ENCODE measurements at places on chromosomes 13 and 19.

DNA sequence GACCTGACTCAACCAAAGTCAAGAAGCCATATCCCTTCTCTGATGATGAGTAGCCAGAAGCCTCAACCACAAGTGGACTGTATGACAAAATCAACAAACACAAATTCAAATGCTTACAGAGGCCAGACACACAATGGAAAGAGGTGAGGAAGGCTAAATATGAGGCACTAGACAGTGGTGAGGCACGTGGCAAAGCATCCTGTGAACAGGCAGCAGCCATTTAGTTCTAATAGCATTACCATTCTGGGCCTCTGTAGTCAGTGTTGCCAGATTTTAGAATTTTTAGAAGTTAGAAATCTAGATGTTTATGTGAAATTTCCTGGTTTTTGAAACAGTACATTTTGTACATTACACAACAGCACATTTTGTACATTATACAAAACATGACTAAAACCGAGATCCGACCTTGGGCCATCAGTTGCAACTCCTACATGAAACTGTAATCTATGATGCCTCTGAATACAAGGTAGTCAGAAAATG lies 403.3 kb downstream of the COG6 start:
- DNase-seq: no peak

- DNase-seq: no peak
These were observed 177.3 kb downstream of the TSHZ3 start for GRCh38 chr19:31171936-31172335.

DNA sequence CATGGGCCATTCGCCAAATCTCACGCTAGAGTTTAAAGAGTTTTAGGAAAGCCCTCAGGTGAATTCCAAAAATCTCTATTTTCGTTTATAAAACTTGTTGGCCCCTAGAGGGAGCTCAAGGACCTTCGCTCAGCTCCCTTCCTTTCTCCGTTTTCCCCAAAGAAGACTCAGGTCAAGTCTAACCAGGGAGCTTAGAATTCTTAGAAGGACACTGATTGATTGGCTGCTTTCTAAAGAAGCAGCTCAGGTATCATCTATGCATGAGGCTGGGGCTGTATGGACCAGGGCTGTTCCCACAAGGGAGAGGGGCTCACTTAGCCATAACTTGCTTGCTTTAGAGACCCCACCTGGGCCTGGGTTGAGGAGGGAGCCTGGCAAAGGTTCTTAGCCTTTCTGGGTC lies 20.5 kb downstream of the DZIP1 start:
- DNase-seq: no peak

GRCh38 chr13:102620516-102620915 lies 23.7 kb downstream of the TPP2 start:
- no peak for DNase-seq

DNA sequence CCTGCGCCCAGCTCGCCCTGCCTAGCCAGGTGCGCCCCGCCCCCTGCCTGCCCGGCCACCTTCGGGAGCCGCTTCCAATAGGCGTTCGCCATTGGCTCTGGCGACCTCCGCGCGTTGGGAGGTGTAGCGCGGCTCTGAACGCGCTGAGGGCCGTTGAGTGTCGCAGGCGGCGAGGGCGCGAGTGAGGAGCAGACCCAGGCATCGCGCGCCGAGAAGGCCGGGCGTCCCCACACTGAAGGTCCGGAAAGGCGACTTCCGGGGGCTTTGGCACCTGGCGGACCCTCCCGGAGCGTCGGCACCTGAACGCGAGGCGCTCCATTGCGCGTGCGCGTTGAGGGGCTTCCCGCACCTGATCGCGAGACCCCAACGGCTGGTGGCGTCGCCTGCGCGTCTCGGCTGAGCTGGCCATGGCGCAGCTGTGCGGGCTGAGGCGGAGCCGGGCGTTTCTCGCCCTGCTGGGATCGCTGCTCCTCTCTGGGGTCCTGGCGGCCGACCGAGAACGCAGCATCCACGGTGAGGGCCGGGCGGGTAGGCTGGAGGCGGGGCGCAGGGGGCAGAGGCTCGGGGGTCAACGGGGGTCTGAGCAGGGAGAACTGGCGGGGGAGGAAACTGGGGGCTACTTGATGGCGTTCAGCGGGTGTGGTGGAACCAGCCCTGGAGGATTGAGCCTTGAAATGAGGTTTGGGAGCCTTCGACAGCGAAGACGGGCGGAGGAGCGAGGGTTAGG lies at the start of gene SPINT2:
TSS of gene SPINT2 (plus strand) at position 88 of the 727 bp plus-strand sequence. CDS start at position 408, 320 bp downstream.
- no peak for DNase-seq

- no peak for DNase-seq
These were observed 1.7 kb upstream of the PLEKHG2 start for GRCh38 chr19:39410831-39411080.

DNA sequence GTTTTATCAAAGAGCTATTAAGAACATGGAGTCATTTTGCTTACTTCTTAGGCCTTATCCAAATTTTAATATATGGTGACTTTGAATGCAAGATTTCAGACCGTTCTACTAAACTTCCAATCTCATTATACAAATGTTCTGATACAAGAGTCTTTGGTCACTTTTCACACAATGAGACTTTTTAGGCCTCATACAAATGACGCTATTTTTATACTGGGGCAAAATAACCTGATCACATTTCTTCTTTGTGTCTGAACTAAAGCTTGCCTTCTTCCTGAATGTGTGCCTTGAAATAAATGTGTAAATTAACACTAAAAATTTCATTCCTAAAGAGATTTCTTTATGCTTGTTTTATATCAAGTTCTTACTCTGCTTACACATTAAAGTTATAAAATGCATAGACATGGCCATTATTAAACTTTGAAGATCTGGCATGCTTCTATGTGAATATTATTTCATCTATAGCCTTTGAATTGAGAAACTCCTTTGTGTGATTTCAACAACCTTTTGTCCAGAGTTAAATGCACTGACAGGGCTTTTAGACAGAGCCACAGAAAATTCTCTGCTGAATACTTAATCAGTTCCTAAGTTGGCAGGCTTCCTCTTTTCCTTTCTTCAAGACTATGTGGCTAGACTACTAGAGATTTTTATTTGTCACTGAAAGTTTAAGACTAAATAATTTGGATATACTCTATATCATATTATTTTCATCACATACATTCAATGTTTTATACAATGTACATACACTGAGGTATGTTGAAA lies 86.1 kb downstream of the EDNRB start:
- DNase-seq: no peak

DNA sequence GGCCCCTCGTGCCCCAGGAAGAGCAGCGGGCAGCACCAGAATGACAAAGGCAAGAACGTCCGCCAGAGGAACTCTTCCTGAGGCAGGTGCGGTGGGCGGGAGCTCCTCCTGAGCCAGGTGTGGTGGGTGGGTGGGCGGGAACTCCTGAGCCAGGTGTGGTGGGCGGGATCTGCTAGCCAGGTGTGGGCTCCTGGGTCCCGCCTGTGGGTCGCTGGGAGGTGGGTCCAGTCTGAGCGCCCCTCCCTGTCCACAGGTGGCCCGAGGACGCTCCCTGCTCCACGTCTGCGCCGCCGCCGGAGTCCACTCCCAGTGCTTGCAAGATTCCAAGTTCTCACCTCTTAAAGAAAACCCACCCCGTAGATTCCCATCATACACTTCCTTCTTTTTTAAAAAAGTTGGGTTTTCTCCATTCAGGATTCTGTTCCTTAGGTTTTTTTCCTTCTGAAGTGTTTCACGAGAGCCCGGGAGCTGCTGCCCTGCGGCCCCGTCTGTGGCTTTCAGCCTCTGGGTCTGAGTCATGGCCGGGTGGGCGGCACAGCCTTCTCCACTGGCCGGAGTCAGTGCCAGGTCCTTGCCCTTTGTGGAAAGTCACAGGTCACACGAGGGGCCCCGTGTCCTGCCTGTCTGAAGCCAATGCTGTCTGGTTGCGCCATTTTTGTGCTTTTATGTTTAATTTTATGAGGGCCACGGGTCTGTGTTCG lies 7.0 kb upstream of the HCN2 start:
- DNase-seq: no peak

DNA sequence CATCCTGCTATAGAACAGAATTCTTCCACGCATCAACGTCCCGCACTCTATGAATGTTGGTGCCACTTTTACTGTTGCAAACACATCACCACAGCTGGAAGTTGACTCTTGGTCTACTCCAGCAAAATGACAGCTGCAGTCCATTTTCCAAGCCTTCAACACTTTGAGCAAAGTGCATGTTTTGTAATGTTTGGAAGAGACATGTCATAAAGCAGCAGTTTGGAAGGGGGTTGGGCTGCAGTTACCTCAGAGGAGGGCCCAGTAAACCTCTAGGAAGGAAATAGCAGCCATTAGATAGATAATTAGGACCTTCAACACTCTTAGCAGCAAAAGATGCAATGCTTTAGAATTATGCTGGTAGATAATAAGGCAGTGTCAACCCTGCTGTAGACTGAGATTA lies 323.6 kb downstream of the TDRD3 start:
- DNase-seq: no peak

DNA sequence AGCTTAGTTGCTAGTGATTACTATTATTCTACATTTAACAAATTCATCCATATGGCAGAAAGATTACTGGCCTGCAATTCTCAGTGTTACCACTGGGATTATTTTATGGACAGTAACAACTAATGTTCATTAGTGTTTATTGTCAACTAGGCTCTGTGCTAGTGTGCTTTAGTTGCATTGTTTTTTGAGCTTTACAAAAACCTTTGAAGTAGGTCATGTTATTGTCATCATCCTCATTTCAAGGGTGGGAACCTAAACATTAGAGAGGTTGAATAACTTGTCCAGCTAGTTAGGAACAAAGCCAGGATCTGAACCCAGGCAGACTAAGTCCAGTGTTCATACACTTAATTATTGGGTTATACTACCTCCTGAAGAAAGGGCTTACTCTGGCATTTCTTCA lies 27.8 kb upstream of the TDRD3 start:
- no peak for DNase-seq

DNA sequence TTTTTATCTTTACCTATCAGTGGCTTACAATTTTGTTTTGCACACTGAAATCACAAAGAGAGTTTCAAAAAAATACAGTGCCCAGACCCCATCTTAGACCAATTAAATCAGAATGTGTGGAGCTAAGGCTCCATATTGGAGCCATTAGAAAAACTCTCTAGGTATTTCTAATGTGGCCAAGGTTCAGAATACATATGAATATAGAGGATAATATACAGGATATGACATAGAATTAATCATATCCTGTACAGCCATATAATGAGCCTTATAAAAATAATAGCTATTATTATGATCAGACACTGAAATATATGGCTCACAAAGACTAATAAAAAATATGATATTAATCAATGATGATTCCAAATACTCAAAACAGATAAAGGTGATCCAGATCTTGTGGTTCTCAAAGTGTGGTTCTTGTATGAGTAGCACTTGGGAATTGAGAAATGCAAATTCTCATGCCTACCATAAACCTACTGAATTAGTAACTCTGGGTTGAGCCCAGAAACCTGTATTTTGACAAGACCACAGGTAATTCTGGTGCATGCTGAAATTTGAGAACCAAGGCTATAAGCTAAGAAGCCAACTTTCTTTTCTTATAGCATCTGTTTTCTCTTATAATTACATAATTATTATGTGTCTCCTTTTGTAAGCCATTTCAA lies 408.0 kb downstream of the DIAPH3 start:
- no peak for DNase-seq

- DNase-seq: peak; percentile 83
These were observed 2.1 kb upstream of the HAMP start for GRCh38 chr19:35279985-35280821.

DNA sequence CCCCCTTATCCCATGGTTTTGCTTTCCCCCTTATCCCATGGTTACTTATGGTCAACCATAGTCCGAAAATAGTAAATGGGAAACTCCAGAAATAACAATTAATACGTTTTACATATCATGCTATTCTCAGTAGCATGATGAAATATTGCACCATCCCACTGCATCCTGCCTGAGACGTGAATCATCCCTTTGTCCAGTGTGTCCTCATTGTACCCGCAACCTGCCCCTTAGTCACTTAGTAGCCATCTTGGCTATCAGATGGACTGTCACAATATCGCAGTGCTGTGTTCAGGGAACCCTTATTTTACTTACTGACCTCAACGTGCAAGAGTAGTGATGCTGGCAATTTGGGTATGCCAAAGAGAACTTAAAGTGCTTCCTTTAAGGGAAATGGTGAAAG lies 10.5 kb upstream of the NBEA start:
- no peak for DNase-seq

DNA sequence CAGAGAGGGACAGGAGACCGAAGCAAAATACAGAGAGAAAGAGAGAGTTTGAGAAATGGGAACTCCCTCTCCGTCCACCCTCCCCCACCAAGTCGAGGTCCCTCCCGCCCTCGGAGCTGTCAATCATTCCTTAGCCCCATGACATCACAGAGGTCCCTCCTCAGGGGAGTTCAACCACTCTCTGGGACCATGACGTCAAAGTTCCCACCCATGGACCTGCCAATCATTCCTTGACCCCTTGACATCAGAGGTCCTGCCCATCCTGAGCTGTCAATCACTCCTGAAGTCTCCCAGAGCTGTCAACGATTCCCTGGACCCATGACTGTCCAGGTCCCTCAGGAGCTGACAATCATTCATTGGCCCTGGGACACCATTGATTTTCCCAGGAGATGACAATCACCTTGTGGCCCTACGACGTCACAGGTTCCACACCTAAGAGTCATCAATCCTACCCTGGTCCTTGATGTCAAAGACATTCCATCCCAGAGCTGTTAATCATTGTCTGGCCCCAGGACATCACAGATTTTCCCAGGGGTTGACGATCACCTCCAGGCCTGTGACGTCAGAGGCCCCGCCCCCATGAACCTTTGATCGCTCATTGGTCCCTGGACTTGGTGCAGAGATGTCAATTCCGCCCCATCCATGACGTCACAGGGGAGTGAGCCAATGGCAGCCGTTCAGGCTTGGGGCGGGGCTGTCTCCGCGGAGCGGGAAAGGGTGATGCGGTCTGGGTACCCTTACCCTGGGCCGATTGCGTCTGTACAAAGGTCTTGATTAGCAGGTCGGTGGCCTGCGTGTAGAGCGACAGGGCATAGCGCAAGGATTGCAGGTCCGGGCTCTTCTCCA lies 61.7 kb downstream of the COLGALT1 start:
- DNase-seq: no peak

- no peak for DNase-seq
These were observed 292.9 kb downstream of the SPRY2 start for GRCh38 chr13:80048030-80048429.

DNA sequence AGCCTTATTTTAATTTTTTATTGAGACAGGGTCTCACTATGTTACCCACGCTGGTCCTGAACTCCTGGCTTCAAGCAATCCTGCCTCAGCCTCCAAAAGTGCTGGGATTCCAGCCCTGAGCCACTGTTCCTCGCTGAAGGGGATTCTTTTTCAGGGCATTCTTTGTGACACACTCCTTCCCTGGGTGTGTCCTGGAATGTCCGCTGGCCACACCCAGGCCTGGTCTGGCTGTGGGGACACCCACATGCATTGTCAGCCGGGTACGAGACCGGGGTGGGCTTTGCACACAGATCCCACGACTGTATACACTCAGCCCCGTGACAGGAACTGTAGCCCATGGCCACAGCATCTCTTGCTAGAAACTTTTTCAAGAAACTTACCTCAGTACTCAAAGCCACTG lies 34.4 kb upstream of the GATAD2A start:
- DNase-seq: no peak

- DNase-seq: no peak
These were observed 22.8 kb downstream of the SUGP2 start for GRCh38 chr19:19010551-19010950.

GRCh38 chr13:62847520-62847919 lies 1431.9 kb upstream of the PCDH20 start:
- DNase-seq: no peak

GRCh38 chr13:110517505-110518225 lies 43.9 kb downstream of the RAB20 start:
- no peak for DNase-seq

All from left lobe of liver (tissue), 2 donors.